ENCODE measurements at places on chromosomes 3 and 15.

- no peak for DNase-seq
Measured at GRCh38 chr3:70057426-70057825, 57.9 kb downstream of the SAMMSON start.

DNA sequence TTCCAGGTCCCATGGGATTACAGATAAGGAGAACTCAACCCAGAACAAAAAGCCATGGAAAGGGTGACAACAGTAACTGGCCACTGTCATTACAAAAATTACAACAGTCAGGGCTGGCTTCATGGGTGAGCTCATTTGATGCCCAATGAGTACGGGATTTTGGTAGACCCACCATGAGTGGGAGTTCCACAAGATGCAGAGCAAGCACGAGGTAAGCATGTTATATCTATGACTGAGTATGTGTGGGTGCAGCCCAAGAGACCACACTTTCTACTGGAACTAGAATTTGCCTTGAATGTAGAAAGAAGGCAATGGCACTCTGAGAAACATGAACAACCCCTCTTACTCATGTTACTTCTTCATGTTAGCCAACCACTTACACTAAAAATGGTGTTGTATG lies 83.3 kb downstream of the IGF2BP2 start:
- DNase-seq = no peak

- DNase-seq = no peak
Measured at GRCh38 chr15:97140216-97140615, 809.7 kb downstream of the NR2F2 start.

- no peak for DNase-seq
Measured at GRCh38 chr3:172118019-172118418, 78.6 kb downstream of the FNDC3B start.

- no peak for DNase-seq
Measured at GRCh38 chr3:143634991-143635390, 213.3 kb downstream of the SLC9A9 start.

DNA sequence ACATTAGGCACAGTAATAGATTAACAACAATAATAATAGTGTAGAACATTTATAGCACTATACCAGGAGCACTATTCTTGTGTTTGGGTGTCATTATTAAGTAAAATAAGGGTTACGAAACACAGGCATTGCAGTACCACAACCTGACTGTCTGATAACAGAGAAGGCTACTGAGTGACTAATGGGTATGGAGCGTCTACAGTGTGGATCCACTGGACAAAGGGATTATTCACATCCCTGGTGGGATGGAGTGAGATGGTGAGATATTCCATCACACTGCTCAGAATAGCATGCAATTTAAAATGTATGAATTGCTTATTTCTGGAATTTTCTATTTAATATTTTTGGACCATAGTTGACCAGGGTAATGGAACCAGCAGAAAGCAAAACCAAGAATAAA lies 18.2 kb downstream of the MINDY4B start:
- DNase-seq = no peak

GRCh38 chr3:123337226-123337625 lies 111.7 kb downstream of the ADCY5 start:
- DNase-seq = no peak

DNA sequence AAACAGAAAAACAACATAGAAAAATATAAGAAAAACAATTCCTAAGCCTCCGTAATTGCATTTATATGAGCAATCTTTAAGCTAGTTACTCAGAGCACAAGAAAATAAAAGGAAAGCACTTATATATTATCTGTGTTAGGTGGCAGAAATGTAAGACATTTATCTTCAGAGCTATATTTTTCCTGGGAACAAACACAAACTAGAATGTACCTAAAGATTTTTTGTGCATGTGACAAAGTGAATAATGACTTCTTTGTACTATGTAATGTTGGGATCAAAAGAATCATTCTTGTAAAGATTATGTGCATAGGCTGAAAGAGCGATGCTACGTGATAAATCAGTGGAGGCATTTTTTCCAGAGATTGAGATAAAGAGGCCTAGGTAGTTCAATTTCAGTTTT lies 111.3 kb upstream of the GMNC start:
- DNase-seq = no peak

- DNase-seq = no peak
Measured at GRCh38 chr3:106401666-106402490, 533.1 kb upstream of the CBLB start.

DNA sequence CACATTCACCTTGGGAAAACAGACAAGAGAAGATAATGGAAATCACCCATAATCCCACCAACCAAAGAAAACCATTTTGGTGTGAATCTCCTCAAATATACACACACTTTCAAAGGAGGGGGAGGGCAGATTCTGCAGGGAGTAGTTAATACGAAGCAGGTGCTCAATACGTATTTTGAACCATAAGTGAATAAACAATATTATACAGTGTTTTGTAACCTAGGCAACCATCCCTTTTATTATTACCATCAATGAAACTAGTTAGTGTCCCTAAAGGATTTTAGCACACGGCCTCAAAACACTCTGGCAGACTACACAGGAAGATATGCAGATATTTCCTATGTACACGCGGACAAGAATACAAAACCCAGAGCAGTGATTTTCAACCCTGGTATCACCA lies 6.1 kb downstream of the OSBPL10 start:
- no peak for DNase-seq

- DNase-seq = no peak
Measured at GRCh38 chr3:54591157-54591556, 336.7 kb downstream of the LRTM1 start.

DNA sequence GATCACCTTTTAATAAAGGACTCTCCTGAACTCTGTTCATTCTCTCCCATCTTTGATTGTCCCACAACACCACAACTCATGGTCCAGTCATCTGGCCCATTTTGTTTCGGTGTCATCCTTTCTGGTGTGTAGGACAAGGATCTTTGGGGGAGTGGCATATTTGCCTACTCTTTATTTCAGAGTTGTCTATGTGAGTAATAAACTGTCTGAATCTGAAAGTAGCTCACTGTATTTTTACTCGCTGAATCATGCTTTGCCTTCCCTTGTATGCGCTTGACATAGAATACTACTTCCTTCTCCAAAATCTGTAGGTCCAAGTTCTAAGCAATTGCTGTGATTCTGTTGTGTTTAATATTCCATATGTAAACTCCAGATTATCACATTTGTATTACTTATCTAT lies 29.9 kb upstream of the NOX5 start:
- DNase-seq = no peak

- no peak for DNase-seq
Measured at GRCh38 chr15:43513550-43513949, 3.9 kb upstream of the MAP1A start.

GRCh38 chr3:86561215-86561614 lies 429.7 kb downstream of the VGLL3 start:
- DNase-seq = no peak

DNA sequence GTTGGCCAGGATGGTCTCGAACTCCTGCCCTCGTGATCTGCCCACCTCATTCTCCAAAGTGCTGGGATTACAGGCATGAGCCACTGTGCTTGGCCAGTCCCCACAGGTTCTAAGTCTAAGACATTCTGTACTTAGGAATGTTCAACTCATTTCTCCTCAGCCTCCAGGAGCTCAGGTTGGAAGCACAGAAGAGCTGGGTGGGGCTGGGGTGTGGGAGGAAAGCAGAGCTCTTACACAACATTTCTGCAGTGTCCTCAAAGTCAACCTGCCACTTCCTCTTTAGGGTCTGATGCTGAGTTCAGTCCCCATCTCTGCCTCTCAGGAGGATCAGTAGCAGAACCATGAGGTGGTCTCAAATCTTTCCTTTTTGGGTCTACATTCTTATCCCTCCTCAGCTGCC lies 75.5 kb downstream of the MRPL46 start:
- DNase-seq = no peak

GRCh38 chr3:24899901-24900603 lies 405.4 kb upstream of the THRB start:
- DNase-seq = no peak

GRCh38 chr15:46580924-46581323 lies 946.1 kb downstream of the SQOR start:
- no peak for DNase-seq

- DNase-seq = no peak
Measured at GRCh38 chr15:71957026-71957425, 146.7 kb downstream of the NR2E3 start.

- DNase-seq = no peak
Measured at GRCh38 chr3:48276911-48277641, 36.2 kb downstream of the ZNF589 start.
